ENCODE measurements at places on chromosomes 4 and X.

DNA sequence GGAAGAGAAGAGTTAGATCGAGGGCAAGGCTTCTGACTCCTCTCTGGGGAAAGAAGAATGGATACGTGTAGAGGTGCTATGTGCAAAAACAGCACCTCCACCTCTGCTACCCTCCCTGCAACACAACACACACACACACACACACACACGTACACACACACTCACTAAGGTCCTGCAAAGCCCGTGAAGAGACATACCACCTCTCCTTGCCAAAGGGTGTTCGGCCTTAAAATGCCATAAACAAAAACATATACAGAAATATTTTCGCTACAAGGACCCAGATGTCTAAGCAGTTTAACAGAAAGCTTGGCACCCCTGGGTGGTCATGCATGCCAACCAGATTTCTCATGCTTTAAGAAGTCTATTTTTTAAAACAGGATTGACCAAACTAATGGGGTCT, 1.5 kb downstream of the TIFA start:
- no peak for DNase-seq

- DNase-seq = no peak
Measured at GRCh38 chr4:3130201-3130600, 55.7 kb downstream of the HTT start.

GRCh38 chr4:7052923-7053715, 9.9 kb downstream of the TADA2B start:
- DNase-seq = no peak

DNA sequence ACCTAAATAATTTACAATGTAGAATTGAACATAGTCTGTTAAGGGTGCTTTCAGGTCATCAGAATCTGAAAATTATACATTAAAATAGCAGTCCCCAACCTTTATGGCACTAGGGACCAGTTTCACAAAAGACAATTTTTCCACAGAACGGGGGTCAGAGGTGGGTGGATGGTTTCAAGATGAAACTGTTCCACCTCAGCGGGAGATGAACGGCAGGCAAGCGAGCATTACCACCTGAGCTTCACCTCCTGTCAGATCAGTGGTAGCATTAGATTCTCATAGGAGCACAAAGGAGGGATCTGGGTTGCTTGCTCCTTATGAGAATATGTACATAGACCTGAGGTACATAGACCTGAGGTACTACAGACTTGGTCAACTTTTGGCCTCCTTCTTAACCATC, 29.0 kb downstream of the LRBA start:
- DNase-seq = no peak

DNA sequence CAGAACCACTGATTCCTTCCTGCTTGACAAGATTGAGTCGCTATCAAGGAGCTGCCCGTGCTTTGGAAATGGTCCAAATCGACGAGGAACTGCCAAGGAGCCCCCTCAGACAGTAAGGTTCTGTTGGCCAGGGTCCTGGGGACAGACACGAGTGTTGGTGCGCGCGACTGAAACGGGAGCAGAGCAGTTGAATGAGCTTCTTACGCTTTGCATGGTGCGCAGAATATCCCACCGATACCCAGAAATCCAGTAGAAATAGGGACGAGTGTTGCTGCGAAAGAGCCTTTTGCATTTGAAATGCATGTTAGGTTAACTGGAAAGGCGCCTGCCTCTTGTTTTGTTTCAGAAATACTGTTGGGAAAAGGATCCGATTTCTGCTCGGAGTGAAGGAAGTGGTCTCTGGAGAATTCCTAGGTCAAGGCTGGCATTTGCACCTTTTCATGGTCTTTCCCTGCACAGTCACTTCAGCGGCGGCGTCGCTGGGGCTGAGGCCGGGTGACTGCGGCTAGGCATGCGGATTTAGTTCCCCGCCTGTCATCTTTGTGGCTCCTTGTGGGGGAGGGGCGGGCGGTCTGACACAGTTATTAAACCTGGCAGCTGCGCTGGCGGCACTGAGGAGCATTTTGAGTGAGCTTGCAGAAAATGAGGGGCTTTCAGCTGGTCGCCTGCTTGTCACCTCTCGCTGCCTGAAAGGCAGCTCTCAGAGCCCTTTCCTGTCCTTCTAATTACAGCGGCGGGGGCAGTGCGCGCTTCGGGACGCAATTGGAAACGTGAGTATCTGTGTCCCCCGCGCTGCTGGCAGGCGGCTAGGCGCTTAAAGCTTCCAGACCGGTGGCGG, 51.5 kb upstream of the TRIM2 start:
- DNase-seq = peak; percentile 34

- DNase-seq = no peak
Measured at GRCh38 chr4:76175336-76175735, 27.1 kb upstream of the NUP54 start.

DNA sequence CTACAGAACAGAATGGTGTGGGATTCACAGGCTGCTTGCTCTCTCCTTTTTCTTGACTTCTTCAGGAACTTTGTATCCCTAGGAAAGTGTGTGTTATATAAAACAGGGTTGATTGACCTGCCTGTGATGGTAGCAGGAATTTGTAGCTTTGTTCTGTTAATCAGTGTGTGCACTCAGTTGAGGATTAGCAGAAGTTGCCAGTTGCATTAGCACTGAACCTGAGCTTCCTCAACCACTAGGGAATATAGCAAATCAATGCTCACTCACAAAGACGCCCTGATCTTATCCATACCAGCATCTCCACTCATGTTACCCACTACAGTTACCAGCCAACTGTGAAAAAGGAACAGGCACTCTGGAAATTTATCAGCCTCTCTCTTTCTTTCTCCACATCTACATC, 319.1 kb upstream of the EMCN start:
- DNase-seq = no peak

DNA sequence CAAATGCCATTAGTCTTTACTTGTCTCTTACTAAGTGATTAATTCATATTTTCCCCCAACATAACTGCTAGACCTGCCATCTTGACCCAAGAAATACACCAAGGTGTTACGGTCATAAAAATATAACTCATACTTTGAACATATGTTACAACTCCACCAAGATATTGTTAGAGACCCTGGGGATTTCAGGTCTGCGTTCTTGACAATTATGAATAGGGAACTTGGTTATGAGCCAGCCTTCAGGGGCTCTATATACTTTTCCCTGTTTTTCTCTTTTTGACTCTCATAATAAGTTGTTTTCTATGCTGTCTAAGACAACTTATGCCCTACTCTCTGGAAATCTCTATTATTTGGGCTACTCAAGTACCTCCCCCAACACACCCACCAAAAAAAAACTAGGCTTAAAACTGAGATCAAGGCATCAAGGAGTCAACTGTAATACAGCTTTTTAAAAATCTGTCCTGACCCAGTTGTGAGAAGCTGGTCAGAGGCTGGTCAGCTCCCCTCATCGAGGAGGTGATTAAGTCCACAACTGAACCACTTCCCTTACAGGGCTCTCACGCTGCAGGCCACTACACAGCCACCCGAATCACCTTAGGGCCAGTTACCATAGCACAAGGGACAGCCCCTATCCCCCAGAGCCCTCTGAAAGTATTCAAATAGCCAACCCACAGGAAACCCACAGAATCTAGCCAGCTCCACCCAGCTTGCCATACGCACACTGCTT, 10.5 kb upstream of the TLR3 start:
- DNase-seq = no peak

DNA sequence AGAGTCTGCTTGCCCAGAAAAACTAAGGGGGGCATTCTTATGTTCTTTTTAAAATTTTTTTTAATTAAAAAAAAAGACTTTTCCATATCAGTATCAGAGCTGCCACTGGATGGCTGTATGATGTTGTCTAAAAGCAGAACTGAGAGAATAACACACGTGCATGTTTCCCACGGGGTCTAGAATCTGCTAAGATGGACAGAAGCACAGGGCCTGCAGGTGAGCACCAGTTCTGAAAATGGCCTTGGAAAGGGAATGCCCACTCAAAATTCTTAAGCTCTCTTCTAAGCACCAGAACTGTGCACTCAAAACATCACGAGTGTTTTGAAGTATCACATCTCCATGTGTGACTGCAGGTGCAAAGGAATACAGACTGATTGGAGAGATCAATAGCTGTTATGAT, 61.1 kb downstream of the ARAP2 start:
- no peak for DNase-seq

DNA sequence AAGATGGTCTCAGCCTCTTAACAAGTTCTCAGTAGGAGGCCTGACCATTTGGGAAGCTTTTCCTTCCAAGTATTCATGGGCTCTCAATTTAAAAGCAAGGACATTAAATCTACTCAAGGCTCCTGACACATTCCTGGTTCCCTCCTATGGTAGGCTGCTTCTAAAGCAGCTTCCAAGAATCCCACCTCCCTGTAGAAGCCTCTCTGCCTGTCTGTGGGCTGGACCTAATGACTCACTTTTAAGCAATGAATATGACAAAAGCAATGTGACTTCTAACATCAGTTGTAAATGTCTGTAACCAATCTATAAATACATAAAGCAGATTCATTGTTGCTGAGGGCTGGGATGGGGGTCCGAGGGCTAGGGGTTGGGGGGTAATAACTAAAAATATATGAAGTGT, 99.5 kb upstream of the FAM9B start:
- no peak for DNase-seq

GRCh38 chr4:153081006-153081580, 123.2 kb upstream of the TRIM2 start:
- no peak for DNase-seq

- DNase-seq = no peak
Measured at GRCh38 chrX:21375708-21376009, 1.4 kb downstream of the CNKSR2 start.

GRCh38 chrX:28880136-28880535, 292.9 kb downstream of the IL1RAPL1 start:
- no peak for DNase-seq

DNA sequence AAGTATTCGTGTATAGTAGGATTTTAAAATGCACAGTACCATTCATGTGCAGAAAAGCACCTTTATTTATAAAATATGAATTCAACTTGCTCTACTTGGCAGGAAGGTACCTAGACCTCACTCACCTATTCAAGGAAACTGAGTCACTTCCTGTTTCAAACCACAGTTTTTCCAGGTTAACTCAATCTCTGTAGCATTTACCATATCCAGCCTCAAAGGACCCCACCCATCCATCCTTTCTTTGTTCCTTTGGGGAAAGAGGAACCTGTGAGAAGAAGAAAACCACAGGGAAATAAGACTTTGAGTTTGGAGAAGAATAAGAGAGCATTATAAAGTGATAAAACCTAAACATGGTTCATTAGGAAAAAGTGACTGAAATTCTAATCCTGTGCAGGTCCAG, 250.7 kb downstream of the CBR4 start:
- no peak for DNase-seq

DNA sequence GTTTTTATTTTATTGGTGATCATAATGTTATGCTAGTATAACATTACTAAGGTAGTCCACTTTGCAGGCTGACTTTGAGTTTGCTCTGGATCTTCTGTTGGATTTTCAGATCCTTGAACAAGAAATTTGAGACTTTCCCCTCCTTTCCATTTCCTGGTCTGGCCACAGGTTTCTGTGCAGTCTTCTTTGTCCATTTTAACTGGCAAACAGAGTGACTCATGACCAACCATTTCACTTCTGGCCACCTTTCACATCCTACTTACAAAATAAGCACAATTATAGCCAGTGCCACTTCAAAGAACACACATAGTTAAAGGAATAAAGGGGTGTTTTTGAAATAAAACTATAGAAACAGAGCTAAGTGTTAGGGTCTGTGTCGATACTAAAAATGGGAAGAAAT, 8.4 kb downstream of the ANK2 start:
- no peak for DNase-seq

DNA sequence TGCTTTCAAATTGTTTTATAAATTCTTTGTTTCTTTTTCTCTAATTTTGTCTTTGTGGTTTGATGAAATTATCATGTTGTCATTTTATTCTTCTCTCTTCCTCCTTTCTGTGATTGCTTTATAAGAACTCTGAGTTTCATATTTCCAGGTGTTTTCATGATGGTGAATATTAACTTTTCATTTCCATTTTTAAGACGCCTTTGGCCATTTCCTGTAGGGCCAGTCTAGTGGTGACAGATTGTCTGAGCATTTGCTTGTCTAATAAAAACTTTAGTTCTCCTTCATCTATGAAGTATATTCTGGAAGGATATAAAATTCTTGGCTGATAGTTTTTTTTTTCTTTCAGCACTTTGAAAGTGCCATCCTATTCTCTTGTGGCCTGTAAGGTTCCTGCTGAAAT, 128.1 kb downstream of the FAM13A start:
- no peak for DNase-seq

DNA sequence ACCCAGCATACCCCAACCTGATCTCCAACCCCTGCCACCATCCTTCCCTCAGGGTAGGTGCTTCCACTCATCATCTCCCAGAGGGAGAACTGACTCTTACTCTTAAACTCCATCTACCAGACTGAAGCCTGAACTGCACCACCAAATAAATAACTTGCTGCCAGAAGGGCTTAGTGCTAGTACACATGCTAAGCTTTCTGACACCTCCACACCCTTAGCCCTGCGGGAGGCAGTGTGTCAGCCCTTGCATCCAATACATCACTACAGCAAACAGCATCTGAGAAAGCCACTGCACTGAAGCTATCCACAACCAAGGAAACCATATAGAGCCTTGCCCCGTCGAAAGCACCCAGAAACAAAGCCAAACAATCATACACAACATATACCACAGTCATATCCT, 68.6 kb upstream of the MCF2 start:
- DNase-seq = no peak

Measured in stimulated activated CD8-positive, alpha-beta memory T cell treated with anti-CD3 and anti-CD28 coated beads, Interleukin-7, amount 100 ng/mL, for 4 hours (primary cell).